CD4-positive, CD25-positive, alpha-beta regulatory T cell (primary cell): ENCODE measurements at places on chromosomes 4 and X.
A peak's percentile ranks its signal among the peaks of the same experiment; 100 is the strongest.

DNA sequence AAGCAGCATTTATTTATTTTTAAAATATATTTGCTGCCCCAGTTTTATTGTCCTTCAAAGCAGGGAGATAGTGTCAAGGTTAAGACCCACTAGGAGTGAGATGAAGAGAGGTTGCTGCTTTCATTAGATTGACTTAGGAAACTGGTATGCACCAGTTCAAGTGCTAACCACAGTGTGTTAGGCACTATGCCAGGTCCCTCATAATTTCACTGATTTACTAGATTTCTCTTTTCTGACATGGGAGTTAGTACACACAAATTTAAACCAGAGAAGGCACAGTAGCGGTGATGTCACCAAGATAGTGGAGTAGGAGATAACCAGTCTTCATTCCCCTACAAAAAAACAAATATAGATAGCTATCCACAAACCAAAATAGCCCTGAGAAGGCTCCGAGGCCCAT, 14.3 kb downstream of the RRAGB start:
- no peak for DNase-seq

GRCh38 chrX:11462136-11462535, 168.9 kb downstream of the AMELX start:
- DNase-seq: no peak

DNA sequence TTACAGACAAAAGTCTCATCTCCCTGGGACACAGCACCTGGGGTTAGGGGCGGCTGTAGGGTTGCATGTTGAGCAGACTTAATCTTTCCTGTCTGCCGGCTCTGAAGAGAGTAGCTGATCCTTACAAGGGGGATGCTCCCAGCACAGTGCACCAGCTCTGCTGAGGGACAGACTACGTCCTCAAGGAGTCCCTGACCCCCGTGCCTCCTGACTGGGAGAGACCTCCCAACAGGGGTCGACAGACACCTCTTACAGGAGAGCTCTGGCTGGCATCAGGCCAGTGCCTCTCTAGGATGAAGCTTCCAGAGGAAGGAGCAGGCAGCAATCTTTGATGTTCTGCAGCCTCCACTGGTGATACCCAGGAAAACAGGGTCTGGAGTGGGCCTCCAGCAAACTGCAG, 506.0 kb upstream of the FMR1 start:
- DNase-seq: no peak

DNA sequence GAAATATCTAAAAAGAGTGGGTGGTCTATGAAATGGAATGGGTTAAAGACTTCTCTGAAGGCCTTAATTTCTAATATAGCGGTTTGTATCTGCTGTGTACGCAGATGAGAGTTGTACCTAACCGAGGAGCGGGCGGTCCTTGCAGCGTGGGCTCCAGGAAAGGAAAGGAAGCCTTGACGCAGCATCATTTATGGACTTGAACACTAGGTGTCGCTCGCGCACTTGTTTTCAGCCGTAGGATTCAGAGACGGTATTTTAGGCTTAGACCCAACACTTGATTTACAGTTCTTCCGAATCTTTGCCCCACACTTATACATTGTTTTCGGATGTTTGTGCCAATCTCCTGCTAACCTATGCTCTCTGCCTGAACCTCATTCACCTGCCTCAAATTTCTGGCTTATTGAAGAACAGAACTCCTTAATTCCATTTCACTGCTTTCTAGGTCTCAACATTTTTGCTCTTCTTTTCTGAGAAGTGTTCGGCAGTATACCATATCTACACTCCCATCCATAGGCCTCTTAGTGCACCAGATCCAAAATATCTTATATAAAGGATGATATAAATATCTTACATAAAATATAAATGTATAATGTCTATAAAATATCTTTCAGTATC, 48.9 kb upstream of the AADAT start:
- DNase-seq: peak; percentile 42
